Progenitor cell of endocrine pancreas (in vitro differentiated cells): ENCODE measurements at places on chromosomes 4 and X. TPM values are rescaled to one million over a fixed set of nuclear protein-coding genes. Genes with fewer than 3 reads are reported as not detected.

DNA sequence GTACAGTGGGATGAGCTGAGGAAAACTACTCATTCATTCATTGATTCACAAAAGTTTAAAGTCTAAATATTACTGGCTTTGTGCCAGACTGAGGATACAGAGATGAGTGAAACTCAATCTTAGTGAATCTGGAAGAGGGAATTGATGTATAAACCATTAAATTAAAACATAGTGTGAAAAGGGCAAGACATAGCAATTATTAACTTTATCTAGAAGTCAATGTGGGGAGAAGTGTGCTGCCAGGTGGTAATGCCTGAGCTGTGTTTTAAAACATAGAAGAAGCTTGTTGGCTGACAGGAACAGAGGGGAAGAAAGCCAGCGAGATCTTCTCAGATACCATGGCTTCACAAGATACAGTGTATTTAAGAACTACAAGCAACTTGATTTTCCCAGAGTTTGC lies 153.4 kb downstream of the BMPR1B start:
- no peak for DNase-seq

DNA sequence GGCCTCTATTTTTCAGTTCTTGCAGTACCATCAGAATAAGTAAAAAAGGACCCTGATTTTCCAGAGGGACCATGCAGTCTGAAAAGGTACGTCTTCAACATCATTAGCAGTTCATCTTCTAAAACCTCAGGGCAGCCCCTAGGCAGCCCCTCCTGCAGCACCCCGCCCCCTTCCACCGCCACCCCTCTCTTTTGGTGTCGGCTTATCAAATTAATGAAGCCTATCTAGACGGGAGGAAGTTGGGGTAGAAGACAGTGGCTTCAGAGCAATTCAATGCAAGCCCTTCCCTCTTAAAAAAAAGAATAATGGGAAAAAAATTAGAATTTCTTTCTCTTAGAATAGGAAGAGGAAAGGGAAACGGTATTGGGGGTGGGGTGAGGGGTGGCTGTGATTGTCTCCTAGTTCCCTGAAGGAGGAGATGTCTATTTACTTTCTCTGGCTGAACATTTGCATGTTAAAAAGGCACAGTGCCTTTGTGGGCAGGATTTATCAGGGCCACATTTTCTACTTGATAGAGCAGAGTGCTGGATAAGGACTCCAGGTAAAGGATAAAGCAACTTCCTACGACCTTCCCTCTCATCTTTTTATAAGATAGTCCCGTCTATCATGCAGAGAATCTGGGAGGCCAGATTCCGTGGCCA lies 159.4 kb downstream of the MGST2 start:
- DNase-seq, result no peak

DNA sequence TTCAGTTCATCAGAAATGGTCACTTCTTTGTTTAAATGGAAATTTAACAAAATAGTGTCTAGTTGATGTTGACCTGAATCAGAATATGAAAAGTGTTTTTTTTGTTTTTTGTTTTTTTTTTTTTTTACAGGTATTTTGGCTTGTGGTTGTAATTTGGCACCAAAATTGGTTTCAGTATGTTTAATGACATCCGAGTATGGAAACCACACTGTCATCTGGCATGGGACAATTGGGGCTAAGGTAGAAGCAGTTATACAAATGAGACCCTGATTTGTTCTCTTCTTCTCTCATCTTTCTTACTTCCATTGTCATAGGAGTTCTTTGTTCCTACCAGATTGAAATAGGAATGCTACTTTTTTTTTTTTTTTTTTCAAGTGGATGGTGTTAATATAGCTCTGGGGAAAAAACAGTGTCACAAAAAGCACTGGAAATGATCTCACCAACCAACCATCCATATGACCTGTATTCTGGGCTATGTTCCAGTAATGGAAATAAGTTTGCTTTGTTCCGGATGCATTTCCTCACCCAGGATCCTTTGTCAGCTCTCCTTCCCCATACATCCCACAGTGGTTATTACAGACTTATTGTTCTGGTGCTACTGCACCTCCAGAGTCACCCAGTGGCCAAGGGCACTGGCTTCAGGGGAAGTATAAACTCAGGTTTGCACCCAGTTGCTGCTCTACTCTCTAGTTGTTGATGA lies 95.8 kb downstream of the ATXN3L start:
- no peak for DNase-seq

DNA sequence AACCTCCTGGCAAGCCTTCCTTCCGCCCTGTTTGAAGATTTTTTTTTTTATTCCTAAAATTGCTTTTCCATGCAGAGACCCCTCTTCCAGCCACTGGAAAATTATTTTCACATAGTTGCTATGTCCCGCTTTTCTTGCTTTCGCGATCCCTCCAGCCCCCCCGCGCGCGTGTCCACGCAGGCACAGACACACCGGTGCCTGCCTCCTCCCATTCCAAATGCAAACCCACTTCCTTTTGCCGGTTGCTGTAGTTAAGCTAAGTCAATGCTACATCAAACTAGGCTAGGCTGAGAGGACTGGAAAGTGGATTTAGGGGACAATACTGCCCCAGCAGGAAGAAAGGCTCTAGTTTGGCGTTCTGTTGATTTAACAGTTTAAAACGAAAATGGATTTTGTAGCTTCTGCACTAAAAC lies 111.0 kb downstream of the DHX15 start:
- no peak for DNase-seq

- DNase-seq, result no peak
These were observed 772 bp upstream of the MTTP start for GRCh38 chr4:99573735-99574368.

GRCh38 chr4:73729534-73730165 lies 10.7 kb upstream of the CXCL8 start:
- peak; percentile 19 for DNase-seq

The RRH gene
- 0.33 and 0.57 TPM in 2 replicates for total RNA-seq

The CTAG1B gene
- total RNA-seq, result not detected in 2 replicates

The BST1 gene
- total RNA-seq, result 0.38 TPM in 1 of 2 replicates, not detected in the other

DNA sequence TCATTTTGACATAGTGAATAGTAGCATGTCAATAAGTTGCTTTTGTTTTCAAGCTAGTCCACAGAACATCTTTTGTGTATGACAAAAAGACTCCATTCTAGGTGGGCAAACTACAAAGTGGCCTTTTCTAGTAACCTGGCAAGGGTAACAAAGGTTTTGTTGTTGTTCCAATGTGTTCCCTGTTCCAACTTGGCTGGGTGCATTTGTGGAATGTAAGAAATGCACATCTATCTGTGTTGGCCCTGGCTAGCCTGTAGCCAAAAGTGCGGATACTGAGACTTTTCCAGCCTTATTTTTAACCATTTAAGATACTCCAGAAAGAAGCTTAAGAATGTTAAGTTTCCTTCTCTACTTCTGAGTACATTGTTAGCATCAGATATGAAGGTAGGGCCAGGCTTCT lies 118.7 kb upstream of the CHRDL1 start:
- no peak for DNase-seq

The CLNK gene
- not detected in 2 replicates for total RNA-seq

DNA sequence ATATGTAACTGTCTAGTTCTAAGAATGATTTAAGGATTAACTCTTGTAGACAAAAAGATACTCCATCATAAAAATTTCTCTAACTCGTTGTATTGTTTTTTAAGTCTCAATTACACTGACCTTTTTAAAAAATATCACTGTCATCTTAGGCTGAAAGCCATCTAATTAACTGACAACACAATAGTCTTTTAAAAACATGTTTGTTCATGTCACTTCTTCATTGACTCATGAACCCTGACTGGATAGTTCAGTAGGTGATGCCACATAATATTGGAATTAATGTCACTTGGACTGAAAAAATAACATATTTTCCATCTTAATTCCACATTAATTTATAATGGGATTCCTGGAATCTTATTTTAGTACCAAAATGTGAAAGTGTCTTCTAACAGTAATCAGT lies 179.3 kb downstream of the ADGRL3 start:
- no peak for DNase-seq

DNA sequence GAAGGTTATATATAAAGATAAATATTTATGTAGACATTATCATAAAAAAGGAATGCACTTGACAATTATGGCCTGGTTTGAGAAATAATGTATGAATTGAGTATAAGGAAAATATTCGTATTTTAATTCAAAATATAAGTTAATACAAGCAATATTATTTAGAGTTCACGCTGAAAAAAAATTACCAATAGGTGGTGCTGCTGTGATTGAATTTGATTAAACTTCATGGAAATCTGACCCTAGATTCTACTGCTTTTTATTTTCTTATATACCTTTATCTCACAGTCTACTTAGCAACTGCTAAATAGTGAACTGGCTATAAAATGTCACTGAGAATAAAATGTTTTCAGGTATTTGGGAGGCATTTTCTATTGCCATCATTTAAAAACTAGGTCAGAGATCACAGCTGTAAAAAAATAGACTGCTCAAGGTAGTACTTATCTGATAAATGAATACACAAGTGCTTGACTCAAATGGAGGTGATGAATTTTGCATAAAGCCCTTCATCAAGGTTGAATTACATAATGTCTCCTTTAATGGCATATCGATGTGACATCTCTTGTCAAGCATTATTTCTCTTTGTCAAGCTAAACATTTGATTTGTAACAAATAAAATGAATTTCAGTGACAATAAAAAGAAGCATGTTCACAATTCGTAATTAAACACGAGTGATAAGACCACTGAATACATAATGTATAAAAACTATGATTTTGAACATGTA lies 1638.8 kb upstream of the PCDH7 start:
- no peak for DNase-seq

- DNase-seq, result no peak
These were observed 237.9 kb downstream of the ARHGAP10 start for GRCh38 chr4:147969573-147970385.

The PRDM8 gene
- total RNA-seq, result 0.31 and 0.38 TPM in 2 replicates

DNA sequence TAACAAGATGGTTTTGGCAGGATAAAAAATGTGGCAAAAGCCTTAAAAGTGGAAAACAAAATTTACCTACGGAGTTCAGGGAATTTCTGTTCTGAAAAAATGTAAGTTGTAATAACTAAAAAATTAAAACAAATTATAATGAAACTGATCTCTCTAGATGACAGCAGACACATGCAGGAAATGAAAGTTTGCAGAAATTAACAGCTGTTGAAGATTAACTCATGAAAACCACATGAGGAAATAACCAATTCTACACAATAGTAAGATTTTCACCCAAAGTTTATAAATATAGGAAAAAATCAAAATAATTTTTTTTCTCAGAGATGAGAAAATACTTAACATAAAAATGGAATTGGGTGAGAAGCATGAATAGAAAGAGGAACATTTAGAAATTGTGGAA lies 47.5 kb upstream of the UGT2B15 start:
- DNase-seq, result no peak

- no peak for DNase-seq
These were observed 207.5 kb upstream of the FTHL17 start for GRCh38 chrX:31279359-31279758.

DNA sequence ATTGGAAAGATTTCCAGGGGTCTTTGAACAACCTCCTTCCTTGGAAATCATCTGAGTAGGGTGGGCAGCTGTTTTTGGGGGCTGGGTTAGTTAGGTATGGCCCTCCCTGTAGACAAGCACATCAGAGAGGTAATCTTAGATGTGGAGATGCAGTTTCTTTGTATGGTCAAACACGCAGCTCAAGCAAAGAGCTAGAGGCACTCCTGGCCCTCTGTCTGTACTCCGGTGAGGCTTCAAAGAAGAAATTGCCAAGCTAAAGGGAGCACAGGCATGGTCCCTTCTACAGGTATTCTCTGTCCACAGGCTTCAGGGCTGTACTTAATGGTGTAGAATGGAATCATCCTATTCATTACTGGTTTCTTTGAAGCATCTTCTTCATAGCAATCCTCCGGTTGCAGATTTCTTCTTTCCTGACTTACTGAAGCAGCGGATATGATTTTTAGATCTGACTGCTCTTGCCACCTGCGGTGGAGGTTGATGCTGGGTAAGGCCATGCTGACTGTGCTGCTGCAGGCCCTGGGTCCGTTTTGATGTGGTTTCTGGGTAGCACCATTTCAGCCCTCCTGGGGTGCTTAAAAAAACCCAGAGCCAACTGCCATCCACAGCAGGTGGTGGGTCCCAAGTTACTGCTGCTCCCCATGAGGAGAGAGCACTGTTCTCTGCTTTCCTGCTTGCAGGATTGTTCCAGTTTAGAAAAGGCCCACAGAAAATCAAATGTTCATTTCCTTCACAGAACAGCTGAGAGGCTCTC lies 318.9 kb upstream of the GATB start:
- DNase-seq, result no peak

GRCh38 chrX:10011261-10011931 lies 44.2 kb downstream of the CLDN34 start:
- DNase-seq, result no peak

- no peak for DNase-seq
These were observed 49.7 kb upstream of the DDIT4L start for GRCh38 chr4:100240008-100240407.

DNA sequence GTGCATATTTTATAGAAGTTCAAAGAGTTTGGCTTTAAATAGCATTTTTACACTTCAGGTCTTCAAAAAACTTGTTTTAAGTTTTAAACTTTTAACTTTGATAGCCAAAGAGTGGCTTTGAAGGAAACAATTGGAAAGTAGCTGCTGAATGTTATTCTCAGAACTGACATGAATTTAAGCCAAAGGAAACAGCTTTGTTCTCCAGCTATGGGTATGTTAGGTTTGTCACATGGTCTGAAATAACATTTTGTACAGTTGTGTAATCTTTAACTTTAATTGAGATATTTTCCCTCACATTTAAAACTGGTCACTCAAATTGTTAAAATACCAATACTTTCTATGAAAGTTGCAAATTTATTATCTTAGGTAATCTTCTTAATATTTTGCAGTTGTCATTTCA lies 564.7 kb downstream of the IL15 start:
- no peak for DNase-seq

The DRD5 gene
- total RNA-seq, result 0.13 TPM in 1 of 2 replicates, not detected in the other

GRCh38 chr4:154560419-154560801 lies 2.4 kb upstream of the FGB start:
- no peak for DNase-seq

- no peak for DNase-seq
These were observed 221.2 kb downstream of the KLHL13 start for GRCh38 chrX:117895418-117895817.

DNA sequence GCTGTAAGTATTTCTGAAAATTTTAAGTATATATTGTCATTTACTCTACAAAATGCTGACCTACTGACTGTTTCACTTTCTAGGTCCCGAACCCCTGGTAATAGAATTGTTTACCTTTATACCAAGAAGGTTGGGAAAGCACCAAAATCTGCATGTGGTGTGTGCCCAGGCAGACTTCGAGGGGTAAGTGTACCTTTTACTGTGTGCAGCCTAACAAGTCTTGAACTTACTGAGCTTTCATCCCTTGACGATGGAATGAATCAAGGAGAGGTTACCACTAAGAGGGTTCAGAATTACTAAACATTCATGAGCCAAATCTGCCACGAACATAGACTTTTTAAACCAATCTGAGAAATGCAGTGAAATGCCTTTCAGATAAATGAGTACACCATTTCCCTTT lies 1.6 kb downstream of the RPL34 start:
- no peak for DNase-seq
